ENCODE measurements at places on chromosomes 2 and 18.

- no peak for DNase-seq
Observed at GRCh38 chr2:206824993-206825392, 59.6 kb downstream of the FASTKD2 start.

DNA sequence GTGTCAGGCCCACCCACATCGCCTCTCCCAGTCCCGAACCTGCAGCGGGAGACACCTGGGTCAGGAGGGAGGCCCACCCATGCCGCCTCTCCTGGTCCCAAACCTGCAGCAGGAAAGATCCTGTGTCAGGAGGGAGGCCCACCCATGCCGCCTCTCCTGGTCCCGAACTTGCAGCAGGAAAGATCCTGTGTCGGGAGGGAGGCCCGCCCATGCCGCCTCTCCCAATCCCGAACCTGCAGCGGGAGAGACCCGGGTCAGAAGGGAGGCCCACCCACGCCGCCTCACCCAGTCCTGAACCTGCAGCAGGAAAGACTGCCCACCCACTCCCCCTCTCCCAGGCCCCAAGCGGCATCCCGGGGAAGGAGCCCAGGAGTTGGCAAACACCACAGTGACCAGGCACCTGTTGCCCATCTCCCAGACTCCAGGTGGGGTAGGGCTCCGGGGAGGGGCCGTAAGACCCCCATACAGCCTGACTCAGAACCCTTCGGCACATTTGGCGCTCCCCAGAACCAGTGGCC lies 7.8 kb downstream of the SLC66A2 start:
- no peak for DNase-seq

- DNase-seq, result no peak
Observed at GRCh38 chr18:11906926-11907874, 917 bp downstream of the MPPE1 start.

DNA sequence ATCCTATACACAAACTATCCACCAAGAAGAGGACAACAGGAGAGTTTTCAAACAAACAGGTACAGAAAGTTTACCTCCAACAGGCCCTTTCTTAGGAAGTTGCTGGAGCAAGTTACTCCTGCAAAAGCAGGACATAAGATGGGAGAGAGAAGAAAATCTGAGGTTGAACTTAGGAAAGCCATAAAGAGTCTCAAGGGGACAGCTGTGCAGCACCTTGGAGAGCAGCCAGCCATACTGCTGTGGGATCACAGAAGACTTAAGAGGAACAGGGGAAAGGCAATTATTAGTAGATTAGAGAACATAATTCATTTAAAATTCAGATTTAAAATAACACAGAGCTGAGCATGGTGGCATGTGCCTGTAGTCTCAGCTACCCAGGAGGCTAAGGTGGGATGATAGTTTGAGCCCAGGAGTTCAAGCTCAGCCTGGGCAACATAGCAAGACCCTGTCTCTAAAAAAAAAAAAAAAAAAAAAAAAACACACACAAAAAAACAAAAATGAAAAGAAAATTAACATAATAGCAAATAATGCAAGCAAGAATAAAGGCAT lies 148.1 kb upstream of the SIX3 start:
- no peak for DNase-seq

DNA sequence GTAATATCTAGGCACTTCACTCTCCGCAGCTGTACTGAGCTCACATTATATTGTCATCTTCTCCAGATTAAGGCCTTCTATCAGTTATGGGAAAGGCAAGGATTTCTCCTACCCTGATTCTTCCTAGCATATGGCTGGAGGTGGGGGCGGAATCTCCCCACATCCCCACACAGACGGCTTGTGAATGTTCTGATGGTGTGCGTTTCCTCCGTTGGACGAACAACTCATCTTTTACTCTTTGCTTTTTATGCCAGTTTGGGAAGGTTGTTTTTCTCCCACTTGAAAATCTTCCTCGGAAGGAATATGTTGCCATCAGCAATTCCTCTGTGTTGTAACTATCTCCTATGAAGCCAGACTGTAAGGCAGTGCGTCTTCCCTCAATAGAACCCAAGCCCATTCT lies 24.3 kb downstream of the KLHL29 start:
- DNase-seq, result no peak

GRCh38 chr2:65464604-65465003 lies 32.2 kb upstream of the SPRED2 start:
- DNase-seq, result peak; percentile 87

- DNase-seq, result no peak
Observed at GRCh38 chr2:241812730-241813643, 4.0 kb downstream of the NEU4 start.

DNA sequence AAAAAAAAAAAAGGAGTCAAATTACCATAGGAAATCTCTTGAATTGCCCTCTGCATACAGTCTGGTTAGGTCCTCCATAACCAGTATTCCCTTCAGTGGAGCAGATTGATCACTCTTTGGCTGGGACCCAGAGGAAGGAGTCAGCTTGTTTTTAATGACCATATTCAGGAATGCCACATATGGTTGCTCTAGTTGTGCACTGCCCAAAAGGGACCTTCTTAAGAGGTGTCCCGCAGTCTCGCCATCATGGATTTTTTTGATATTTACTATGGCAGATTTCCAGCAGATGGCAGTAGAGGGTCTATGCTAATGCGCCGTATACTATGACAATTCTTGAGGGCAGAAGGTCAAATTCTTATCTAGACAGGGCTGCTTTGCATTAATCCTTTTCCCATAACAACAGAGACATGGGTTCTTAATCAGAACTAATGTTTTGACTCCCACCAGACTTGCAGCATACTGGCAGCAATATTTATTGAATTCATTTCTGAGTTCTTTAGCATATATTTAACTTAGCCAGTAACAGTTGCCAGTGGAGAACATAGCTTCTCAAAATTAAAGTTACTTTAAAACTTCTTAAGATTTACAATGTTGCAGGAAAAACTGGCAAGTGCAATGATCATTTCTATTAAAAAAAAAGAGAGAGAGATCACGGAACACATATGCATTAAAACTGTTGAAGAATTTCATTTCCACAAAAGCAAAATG lies 31.8 kb upstream of the INPP4A start:
- DNase-seq, result peak; percentile 65
